ENCODE measurements at places on chromosomes 1 and 21.
A peak's percentile ranks its signal among the peaks of the same experiment; 100 is the strongest.

- DNase-seq, result no peak
Observed at GRCh38 chr1:8015809-8016165, 10.3 kb downstream of the ERRFI1 start.

DNA sequence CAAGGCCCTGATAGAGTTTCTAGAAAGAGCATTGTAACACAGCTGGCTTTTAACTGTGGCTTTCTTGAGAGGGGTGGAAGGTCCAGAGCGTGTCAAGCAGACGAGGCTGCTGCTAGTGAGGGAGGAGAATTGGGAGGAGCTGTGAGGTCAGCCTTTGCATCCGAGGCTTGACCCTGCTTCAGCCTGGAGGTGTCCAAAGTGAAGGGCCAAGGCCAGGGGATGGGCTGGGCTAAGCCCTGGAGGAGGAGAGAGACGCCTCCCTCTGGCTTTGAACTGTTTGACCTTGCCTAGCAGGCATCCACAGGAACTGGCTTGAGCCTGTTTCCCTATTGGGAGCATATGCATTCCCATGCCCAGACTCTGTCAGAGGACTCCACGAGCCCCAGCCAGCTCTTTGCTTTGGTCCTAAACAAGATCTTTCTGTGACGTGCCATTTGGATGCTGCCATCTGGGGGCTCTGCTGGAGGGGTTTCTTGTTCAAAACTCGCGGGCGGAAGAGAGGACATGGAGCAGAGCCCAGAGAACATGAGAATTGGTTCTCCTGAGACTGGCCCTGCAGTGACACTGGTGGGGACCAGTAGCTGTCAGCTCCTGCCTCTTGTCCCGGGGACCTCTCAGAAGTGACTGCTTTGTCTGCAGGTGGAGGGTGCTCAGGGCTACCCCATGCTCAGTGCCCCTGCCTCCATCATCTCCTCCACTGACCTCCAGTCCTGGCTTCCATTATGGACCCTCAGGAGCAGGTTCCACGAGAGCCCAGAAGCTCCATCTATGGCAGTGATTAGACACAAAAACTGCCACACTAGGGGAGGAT is 5.5 kb downstream of the ACTRT2 start:
- DNase-seq, result no peak

GRCh38 chr21:42236693-42237092 is 17.8 kb downstream of the ABCG1 start:
- no peak for DNase-seq

DNA sequence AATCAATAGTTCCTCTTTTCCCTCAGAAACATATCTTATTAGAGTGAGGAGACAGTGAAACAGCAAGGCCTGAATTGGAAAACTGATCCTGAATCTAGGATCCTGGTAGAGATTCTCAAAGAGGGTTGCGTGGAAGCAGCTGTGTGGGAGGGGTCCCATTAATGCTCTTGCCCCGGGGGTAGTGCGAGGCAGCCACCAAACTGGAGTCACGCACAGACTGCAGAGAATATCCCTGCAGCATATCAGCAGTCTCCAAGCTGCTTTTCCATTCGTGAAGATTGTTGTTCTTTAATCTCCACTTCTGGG is 150.1 kb downstream of the DISC1 start:
- DNase-seq, result no peak

GRCh38 chr1:66770694-66771093 is 18.4 kb downstream of the DYNLT5 start:
- peak; percentile 3 for DNase-seq

GRCh38 chr21:41217671-41218385 is 49.9 kb downstream of the BACE2 start:
- DNase-seq, result no peak

DNA sequence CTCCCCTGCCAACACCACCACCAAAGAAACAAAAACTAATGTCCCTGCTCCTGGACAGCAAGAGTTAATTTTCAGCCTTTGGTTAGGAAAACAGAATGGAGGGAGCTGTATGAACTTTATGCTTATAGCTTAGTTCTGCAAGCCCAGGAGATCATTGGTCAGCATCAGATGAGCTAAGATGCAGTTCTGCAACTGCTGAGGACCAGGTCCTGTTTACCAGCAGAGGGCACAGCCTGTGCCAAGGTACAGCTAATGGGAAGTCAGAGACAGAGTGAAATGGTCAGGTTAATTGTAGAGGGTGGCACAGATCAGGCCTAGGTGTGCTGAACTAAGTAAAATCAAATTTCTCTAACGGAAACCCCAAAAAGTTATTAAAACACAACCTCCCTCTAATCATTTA is 161.3 kb downstream of the ROR1 start:
- peak; percentile 29 for DNase-seq

DNA sequence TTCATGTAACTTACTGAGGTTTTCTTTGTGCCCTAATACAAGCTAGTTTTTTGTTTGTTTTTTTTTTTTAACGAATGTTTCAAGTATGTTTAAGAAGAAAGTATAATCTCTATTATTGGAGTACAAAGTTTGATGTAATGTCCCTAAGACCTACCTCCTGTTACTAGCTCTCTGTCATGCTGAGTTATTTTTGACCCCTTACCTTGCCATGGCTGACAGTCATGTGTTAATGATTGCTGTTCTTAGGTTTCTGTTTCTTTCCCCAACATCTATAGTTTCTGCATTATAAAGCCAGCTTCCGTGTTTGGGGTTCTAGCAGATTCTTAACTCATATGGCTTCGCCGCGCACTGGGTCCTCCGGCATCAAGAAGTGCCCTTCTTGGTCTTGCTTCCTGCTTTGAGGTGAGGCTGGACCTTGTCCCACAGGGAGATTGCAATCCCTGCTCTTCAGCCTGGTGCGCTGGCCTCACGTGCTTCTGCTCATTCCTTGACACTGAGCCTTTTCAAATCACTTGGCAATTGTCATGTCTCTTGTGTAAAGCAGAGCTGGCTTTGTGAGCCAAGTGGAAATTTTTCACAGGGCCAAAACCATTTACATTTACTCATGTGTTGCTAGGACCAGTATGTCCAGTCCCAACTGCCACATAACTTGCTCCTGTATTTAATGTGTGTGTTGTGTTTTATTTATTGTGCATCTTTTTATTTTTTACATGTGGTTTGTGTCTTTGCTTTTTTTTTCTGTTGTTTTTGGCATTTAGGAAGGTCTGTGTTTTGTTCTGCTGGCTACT is 135.0 kb upstream of the COL6A1 start:
- DNase-seq, result no peak

DNA sequence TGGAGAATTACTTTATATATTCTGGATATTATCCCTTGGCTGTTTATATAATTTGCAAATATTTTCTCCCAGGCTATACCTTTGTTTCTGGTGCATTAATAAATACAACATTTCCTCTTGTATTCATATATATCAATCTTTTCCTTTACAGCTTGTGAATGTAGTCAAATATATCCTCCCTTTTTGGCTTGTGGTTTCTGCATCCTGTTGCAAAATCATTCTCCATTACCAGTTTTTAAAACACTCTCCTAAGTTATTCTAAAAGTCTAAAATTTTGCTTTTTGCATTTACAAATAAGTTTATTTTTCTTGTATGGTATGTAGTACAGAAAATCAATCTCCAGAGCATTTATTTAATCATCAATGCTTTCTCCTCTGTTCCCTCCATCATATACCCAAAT is 909.4 kb downstream of the ADGRL2 start:
- no peak for DNase-seq

GRCh38 chr1:153532181-153532580 is 3.6 kb downstream of the S100A6 start:
- DNase-seq, result no peak

DNA sequence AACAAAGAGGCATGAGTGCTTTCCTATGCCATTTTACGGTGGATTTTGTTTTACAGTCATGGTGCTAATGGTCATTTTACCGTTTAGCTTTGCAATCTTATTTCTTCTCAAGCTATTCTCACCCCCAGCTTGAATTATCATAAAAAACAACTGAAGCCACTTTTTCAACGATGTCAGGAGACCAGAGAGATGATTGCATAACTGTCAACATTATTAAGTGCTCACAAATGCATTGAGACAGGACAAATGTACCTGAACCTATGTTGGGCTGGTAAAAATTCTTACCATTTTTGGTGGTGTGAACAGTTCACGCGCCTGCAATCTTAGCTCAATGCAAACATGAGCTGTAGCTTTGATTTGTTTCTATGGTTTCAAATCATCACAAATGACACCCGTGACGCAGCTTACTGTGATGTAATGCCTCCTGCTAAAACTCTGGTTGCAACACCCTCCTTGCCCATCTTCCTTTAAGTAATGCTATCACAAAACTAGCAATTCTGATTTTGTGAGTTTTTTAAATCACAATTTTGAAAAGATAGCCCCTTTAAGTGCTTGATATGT is 104.4 kb downstream of the UCHL5 start:
- DNase-seq, result no peak

DNA sequence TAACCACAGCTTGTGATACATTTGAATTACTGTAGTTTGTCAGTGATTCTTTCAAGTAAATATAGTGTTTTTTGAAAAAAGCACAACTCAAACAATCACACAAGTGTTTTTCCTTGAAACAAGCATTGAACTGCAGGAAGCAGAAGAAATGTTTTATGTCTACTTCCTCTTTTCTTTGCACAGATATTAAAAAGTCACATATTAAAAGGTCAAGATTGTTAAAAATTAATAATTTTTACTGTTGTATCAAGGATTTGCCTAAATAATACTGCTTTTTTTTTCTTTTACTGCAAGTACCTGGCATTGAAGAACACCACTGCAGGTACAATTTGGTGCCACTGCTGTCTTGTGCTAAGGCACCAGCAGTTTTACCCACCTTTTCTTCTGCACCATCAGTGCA is 214.2 kb upstream of the C1orf105 start:
- DNase-seq, result no peak

- no peak for DNase-seq
Observed at GRCh38 chr1:221992427-221992826, 250.5 kb upstream of the DUSP10 start.

GRCh38 chr1:48039088-48040054 is 42.2 kb upstream of the TRABD2B start:
- peak; percentile 62 for DNase-seq

DNA sequence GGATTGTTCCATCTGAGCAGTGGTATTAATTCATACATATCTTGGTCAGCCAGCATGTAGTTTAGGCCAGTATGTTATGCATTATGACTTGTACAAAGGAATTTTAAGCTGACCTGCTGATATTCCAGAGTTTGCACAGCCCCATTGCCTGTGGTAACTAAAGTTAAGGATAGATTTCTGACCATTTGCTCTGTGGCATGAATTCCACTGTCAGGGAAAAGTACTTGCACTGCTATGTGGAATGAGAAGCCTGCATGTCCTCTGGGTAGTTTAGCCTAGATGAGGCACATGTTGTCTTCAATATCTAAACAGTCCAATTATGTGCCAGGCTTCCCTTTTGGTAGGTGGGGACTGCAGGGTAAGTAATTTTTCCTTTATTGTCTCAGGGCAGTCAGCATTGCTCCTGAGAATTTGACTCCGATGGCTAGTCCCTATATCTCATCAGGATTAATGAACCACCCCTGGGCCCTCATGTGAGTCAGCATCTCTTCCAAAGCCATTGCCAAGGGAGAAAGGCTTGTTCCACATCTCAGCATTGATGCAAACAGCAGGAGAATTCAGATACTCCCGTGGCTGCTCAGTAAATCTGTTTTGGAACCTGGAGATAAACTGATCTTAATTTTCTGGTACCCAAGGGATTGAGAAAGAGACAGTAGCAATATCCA is 30.2 kb downstream of the NEK7 start:
- DNase-seq, result no peak

GRCh38 chr21:44374601-44375280 is 21.3 kb downstream of the TRPM2 start:
- DNase-seq, result no peak

DNA sequence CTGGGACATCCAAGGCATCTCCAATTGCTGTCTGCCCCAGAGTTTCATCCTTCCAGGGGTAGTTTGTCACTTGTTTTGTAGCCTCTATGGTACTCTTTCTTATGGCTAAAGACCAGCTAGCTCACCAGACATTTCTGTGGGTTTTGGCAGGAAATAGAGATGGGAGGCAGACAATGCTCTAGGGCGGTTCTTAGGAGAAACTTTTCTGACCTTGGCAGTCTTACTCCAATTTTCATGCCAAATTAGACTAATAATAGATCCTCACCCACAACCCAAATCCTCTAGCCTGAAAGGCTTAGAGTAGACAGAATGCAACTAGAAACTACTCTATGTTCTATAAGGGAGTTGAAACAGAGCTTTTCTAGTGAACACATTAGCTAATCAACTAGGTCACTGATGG is 69.8 kb downstream of the LRIG2 start:
- no peak for DNase-seq

DNA sequence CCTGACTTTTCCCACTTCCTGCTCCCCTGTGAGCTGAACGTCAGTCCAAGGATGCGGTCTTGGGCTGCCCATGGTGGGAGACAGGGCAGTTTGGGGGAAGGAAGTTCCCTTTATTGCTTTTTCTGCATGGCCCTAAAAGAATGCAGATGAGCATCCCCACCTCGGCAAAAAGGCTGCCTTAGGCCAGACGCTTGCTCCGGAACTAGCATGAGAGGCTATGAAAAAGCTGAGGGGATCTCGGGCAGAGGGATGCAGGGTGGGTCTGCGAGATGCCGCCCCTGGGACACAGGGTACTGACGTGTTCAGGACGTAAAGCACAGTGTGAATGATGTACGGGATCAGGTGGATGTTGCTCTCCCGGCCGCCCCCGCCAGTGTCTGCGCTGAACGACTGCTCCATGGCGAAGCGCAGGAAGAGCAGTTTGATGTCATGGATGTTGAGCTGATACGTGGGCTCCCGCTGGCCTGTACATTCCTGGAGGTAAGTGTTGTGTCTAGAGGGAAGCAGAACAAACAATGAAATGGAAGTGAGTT is 125.8 kb downstream of the UBR4 start:
- DNase-seq, result no peak

GRCh38 chr1:202255343-202255742 is 61.7 kb downstream of the LGR6 start:
- no peak for DNase-seq

DNA sequence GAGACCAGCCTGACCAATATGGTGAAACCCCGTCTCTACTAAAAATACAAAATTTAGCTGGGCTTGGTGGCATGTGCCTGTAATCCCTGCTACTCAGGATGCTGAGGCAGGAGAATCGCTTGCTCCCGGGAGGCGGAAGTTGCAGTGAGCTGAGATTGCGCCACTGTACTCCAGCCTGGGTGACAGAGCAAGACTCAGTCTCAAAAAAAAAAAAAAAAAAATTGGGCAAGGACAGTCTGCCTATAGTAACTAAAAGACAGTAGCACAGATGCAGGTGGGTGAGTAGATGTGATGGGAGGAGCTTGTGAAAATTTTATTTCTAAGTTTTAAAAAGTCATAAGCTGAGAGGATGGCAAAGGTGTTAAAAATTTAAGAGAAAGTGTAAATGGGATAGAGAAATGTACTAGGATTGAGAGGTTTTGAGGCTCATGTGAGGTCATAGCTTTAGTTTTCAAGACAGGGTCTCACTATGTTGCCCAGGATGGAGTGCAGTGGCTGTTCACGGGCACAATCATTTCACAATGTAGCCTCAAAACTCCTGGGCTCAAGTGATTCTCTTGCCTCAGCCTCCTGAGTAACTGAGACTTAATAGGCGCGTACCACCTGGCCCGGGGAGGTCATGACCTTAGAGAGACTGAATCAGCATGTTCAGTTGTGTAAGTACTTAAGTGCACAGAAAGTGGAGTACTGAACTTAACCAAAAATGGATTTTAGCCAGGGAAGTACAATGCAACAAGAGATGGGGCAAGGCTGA is 33.7 kb downstream of the PTP4A2 start:
- DNase-seq, result no peak

- peak; percentile 10 for DNase-seq
Observed at GRCh38 chr1:210677533-210677932, 348.8 kb downstream of the HHAT start.
